LoVo (cell line): ENCODE measurements at places on chromosomes 13 and 19.
A peak's percentile ranks its signal among the peaks of the same experiment; 100 is the strongest.

- no peak for DNase-seq
Observed at GRCh38 chr13:28067491-28067890, 32.9 kb downstream of the FLT3 start.

DNA sequence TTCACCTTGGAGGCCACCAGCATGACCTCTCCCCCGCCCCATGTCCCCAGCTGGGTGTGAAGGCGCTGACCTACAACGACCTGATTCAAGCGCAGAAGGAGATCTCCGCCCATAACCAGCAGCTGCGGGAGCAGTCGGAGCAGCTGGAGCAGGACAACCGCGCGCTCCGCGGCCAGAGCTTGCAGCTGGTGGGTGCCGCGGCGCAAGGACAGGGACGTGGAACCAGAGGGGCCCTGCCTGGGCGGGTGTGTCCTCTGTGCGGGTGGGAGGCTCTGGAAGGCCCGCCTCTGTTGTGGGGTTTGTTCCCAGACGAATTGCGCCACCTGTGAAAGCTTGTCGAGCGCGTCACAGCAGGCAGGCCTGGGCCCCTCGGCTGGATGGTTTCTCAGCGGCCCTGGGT lies 22.3 kb downstream of the PLEKHJ1 start:
- no peak for DNase-seq

DNA sequence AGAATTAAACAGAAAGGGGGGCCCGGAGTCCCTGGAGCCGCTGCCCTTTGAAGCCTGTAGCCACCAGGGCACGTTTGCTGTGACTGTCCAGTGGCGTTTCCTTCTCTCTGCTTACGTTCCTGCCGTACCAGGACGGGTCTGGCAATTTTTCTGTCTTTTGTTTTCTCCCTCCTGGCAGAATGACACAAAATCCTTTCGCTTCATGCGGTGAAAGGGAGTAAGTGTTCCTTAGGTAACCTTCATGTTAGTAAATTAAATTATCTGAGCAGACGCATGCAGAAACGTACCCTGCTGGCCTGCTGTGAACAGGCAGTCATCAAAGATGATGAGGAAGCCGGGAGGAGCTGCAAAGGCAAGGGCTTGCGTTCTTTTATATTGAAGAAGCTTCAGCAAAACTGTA lies 299.3 kb upstream of the ARGLU1 start:
- no peak for DNase-seq

DNA sequence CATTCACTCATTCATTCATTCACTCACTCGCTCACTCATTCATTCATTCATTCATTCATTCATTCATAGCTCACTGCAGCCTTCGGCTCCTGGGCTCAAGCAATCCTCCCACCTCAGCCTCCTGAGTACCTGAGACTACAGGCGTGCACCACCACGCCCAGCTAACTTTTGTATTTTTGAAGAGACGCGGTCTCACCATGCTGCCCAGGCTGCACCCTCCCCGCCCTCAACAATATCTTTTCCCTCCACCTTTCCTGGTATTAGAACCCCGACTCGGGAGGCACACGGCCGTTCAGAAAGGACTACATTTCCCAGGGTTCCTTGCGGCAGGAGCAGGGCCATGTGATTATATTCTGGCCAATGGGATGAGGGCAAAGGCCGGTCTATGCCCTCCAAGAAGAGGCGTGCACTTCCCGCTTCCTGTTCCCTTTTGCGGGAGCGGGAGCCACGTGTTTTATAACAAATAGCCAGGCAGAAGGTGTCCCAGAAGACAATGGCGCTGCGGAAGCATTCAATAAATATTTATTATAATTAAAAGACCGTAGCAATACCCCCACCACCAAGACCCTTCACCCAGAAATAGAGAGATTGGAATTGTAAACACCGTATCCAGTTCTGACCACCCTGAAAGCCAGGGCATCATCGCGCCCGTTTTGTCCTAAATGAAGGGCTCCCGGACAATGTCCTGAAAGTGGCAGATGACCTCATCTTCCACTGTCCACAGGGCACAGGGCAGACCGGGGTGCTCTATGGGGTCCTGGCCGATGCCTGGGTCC lies 15.9 kb downstream of the TICAM1 start:
- DNase-seq: peak; percentile 91

DNA sequence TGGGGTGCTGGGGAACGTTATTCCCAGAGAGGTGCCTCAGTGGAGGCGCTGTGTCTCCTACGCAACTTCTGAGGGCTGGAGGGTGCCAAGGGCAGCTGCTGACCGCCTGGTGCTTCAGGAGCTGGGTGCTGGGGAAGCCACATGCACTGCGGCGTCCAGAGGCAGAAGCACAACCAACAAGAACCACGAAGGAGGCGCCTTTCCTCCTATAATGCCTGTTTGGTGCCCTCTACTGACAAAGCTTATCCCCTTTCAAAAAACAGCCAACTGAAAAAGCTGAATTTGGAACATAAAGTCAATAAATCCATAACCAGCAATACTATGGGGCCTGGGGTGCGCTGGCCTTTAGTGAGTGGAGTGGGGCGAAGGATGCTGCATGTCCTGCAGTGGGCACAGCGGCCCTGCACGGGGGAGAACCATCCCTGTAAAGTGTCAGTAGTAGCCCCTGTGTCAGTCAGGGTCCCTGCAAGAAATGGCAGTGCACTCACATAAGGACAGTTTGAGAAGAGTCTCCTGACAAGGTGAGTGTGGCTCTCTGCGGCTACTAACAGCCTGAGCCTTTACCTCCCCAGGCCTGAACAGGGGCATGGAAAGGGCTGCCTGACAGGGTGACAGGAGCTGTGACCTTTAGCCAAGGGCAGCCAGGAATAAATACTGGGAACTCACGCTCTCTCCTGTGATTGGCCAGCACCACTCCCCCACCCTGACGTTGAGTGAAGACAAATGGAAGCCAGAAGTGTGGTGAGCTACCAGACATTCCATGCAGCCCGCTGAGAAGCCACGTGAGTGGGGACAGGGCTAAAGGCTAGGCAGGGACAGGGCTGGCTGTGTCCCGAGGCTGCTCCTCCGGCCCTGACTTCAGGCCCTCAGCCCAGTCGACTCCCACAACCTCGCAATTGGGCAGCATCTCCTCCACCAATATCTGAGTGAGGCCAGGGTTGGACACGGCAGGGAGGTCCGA lies 4.5 kb upstream of the B3GNT8 start:
- DNase-seq: no peak

GRCh38 chr13:49071341-49071937 lies 95.7 kb downstream of the FNDC3A start:
- no peak for DNase-seq

DNA sequence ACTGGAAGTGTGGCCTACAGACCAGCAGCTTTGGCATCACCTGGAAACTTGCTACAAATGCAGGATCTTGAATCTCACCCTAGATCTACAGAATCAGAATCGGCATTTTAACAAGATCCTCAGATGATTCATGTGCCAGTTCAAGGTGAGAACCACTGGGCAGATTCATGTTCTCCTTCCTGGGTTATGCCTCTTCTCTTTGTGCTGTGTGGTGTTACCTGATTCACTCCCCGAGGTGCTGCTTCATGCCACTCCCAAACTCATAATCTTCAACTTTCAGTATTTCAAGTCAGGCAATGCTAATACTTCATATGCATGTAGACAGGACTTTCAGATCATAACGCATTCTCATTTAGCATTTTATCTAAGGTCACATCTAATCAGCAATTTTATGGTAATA lies 427.7 kb downstream of the FOXO1 start:
- no peak for DNase-seq

DNA sequence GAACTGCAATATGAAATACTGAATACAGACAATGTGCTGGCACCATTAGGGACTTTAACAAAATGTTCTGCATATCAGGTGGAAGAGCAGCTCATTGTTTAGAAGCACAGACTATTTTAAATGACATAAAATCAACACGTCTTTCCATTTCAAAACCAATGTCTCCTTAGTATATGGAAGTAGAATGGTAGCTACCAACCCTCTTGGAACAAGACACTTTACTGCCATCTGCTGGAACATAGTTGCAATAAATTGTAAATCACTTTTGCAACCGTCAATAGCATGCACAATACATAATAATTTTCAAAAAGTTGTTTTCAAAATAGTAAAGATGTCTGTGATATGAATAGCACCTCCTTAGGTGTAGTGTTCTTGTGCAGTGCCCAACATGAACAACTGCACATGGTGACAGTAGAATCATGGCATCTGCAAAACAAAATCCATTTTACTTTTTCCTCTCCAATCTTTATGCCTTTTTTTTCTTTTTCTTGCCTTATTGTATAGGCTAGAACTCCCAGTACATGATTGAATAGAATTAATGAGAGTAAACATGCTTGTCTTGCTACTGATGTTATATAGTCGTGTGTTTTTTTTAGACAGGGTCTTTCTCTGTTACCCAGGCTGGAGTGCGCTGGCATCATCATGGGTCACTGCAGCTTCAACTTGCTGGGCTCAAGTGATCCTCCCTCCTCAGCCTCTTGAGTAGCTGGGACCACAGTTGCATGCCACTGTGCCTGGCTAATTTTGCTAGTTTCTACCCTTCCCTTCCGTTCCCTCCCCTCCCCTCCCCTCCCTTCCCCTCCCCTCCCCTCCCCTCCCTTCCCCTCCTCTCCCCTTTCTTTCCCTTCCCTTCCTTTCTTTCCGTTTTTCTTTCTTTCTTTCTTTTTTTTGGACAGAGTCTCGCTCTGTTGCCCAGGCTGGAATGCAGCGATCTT lies 7.8 kb upstream of the LYPD5 start:
- DNase-seq: peak; percentile 61

DNA sequence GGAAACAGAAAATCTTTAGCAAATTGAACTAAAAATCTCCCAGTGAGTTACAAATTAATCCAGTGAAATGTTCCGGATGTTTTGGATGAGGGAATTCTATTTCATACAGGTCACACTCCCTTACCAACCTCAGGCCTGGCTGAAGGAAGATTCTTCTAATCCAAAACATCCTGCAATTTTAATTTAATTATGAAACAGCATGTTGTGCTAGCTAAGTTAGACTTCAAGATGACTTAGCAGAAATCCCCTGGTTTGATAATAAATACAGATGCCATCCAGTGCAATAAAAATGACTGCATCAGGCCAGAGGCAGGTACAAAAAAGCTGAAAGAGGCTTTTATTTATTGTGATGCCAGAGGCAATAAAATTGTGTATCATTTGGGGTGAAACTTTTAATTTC lies 96.7 kb upstream of the CLDN10 start:
- DNase-seq: no peak

- no peak for DNase-seq
Observed at GRCh38 chr19:30564551-30565011, 192.4 kb downstream of the ZNF536 start.

DNA sequence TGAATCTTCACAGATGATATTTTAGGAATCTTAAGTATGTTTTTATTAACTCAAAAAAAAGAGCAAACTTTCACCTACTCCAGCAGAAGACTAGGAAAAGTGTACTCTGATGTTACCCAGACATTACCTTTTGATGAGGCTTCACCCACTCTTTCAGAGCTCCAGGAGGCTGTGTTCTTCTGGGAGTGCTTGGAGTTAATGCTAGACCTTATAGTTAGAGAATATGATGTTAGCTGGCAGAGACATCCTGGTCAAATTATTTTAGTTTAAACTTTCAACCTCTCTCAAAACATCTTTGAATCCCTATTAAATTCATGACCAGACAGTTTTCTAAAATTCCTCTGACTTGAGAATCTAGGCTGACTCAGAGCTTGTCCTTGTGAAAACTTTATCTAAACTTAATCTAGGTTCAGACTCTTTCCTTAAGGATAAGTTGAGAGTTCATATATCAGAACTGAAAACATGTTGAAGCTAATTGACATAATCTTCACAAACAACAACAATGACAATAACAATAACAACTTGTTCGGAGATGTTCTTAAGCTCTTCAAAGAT lies 82.8 kb downstream of the ITGBL1 start:
- no peak for DNase-seq

DNA sequence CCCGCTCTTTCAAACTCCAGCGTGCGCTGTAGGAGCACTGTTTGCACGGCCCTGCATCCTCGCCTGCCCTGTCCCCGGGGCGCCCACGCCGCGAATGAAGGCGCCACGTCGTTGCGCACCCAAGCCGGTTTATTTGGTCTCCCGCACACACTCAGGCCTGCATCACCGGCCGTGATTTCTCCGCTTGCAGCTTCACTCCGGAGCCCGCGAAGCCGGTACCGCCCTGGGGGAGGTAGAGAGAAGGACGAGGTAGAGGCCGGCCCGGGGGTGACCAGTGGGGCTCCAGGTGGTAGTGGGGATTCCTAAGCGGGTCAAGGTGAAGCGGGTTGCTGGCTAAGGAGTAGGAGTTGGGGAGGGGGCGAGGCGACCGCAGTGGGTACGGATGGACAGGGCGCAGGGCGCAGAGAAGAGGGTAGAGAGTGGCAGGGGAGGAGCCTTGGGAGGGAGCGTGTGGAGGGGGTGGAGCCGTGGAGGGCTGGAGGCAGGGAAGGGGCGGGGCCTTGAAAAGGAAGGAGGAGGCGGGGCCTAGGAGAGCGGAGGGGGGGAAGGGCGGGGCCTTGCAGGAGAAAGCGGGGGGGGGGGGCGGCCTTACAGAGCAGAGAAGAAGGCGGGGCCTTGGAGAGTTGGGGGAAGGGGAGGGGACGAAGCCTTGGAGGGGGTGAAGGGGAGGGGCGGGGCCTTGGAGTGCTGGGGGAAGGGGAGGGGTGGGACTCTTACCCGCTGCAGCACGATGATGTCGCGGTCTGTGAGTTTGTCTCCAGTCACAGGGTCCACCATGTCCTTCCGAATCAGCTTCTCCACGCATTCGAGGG lies 24.6 kb downstream of the NOSIP start:
- no peak for DNase-seq

- DNase-seq: no peak
Observed at GRCh38 chr13:112732679-112733078, 42.8 kb downstream of the ATP11A start.

DNA sequence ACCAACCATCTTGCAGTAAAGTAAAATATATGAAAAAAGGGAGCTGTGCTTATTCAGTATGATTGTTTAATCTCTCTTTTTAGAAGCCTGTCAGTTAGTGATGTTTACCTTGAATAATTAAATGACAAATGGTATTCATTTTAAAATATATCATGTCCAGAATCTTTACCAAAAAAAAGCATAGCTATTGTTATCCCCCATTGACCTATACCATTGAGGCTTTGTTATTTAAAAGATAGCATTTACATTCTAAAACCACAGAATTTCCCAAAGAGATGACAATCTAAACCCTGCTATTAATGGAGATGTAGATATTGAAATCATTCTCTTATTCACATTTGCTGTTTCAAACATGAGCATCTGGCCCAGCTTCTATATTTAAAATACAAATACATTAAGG lies 2.2 kb downstream of the CNMD start:
- no peak for DNase-seq

- no peak for DNase-seq
Observed at GRCh38 chr19:29256516-29256915, 43.6 kb upstream of the UQCRFS1 start.

- DNase-seq: no peak
Observed at GRCh38 chr19:34458677-34459076, 22.9 kb upstream of the WTIP start.

DNA sequence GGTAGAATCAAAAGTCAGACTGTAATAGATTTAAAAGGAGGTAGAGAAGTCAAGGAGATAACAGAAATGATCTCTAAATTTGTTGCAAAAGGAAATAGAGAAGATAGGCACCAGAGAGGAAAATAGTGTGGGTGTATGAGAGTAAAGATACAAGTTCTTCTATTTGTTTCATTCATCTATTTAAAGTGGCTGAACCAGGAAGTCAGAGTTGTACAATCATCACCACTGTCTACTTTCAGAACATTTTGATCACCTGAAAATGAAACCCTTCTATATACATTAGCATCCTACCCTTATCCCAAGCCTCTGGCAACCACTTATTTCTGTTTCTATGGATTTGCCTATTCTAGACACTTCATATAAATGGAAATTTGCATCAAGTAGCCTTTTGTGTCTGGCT lies 36.7 kb downstream of the INTS6 start:
- DNase-seq: no peak

GRCh38 chr19:2603334-2603733 lies 99.2 kb downstream of the GNG7 start:
- DNase-seq: no peak
